ENCODE measurements at places on chromosomes 11 and 22. TPM values are rescaled to one million over a fixed set of nuclear protein-coding genes. Genes with fewer than 3 reads are reported as not detected.

The IL18 gene
- 0.27 TPM for total RNA-seq

The CNTN5 gene
- total RNA-seq = not detected

The GDPD4 gene
- not detected for total RNA-seq

The GAB2 gene
- total RNA-seq = 10.7 TPM

The DEFB131B gene
- total RNA-seq = not detected

The KRTAP5-8 gene
- not detected for total RNA-seq

The MMP1 gene
- not detected for total RNA-seq

Measured in CD4-positive, alpha-beta T cell (primary cell).